ENCODE measurements at places on chromosomes 12 and 14.

DNA sequence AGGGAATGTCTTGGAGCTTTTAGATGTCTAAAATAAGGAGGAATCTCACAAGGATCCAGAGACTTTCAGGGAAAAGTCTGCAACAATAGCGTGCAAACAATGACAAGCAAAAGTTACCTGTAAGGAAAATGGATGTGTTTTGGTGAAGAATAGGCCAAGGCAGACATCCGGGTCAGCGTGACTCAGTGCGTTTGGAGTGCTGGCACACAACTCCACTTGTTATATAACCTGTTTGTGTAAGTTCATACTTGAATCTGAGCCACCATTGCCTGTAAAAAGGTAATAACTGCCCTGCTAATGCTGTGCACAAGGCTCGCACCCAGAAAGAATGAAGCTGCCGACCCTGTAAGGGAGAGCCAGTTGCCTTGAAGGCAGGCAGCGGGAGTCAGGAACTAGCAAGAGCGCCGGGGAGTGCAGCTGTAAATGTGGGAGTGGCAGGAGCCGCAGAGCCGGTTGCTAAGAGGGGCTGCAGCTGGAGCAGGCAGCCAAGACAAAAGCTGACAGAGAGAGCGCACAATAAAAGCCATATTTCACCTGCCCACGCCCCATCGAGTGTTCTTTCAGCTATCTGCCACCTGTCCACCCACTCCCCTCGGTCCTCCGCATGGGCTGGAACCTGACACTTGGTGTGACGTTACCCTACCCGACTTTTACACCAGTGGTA lies 638.5 kb upstream of the MIS18BP1 start:
- no peak for DNase-seq

DNA sequence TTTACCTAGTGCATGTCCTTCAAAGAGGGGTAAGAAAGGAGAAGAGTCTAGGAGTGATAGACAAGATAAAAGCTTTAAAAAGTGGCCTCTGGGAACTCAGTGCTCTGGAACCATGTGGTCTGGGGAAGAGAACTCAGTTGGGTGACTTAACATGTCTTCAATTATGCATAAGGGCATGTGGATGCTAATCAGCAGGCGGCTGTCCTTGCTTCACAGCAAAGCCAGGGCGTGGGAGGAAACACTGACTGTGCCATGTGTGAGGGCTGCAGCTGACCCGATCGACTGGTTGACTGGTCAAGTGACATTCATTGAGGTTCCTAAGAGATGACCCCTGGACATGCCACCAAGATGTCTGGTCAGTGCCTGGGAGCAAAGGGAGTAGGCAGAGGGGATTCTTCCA lies 1053.8 kb downstream of the BCL11B start:
- DNase-seq, result no peak

DNA sequence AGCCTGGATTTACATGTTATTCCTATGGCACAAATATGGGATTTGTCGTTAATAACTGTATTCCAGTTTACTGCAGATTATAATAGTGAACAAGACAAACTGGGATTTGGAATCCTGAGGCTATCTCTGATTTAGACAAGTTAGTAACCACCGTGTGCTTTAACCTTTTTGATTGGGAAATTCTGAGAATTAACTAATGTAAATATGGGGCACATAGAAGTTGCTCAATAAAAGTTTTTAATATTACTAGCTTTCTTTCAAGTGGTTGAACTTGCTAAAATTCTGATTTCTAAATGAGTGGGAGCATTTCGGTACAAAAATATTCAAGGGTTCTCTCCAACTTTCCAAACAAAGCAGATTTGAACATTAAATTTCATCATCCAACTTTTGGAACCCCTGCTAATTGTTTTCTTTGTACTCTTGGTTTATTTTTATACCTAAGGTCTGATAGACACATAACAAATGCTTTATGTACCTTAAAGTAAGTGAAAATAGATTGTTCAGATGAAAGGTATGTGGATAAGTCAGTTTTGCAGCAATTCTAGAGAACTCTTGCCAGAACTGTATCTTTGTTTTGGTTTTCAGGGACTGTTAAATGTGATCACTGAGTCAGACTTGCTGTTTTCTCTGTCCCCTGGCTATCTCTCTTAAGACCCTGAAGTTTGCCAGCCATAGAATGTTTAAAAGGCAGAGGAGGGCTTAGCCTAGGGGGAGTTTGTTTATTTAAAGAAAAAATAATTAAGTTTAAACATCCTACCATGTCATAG lies 57.5 kb downstream of the FRS2 start:
- DNase-seq, result no peak

DNA sequence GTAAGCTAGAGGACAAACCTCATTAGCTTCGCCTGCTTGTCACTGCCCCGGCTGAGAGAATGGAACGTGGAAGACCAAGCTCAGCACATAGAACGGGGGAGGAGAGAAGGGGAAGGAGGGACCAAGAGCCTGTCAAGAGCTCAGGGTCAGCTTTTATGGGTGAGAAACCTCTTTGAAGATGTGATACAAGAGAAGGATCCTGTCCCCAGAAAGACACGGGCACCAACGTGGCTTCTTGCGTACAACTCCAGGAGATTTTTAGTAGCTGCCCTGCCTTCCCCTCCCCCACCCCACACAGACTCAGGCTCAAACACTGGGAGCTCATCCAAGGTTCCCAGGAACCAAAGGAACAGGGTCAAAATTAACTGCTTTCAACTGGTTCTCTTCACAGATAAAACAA lies 34.7 kb downstream of the APPL2 start:
- no peak for DNase-seq

- no peak for DNase-seq
Observed at GRCh38 chr12:5581019-5581418, 149.1 kb downstream of the NTF3 start.

GRCh38 chr12:93221841-93222240 lies 155.9 kb upstream of the NUDT4 start:
- no peak for DNase-seq

DNA sequence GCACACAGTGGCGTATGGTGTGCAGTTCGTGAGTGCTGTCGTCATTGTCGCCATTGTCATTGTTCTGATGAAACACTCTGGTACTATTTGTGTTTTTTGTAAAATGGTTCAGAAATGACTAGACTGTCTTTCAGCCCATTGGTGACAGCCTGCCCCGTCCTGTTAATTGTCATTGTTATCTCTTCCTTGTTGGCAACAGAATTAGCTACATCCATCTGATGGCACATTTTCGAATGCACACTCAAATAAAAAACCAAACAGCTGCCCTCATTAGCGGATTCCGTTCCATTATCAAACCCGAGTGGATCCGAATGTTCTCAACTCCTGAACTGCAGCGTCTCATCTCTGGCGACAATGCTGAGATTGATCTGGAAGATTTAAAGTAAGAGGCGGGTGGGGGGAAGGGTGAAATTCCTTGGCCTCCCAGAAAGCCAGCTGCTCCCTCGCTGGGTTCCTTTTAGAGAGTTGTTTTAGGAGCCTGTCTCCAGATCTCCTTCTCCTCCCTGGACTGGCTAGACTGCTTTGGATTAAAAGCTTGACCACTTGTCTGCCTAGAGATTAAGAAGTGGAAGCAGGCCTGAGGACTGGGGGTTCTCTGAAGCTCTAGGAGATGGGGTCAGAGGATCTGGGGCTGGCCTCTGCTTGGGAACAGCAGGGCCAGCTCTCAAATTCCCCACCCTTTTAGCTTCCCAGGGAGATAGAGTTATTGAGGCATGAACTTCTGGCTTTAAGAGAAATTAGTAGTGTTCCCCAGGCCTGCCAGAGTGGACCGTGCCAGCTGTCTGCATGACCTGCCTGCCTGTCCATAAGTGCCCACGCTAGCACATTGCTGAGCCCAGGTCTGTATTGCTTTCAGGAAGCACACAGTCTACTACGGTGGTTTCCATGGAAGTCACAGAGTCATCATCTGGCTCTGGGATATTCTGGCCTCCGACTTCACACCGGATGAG lies 43.3 kb downstream of the MMAB start:
- DNase-seq, result no peak

- no peak for DNase-seq
Observed at GRCh38 chr12:19897900-19898408, 458.7 kb downstream of the AEBP2 start.

All from stimulated activated CD8-positive, alpha-beta memory T cell treated with anti-CD3 and anti-CD28 coated beads, Interleukin-7, amount 100 ng/mL, for 24 hours (primary cell).